ENCODE measurements at places on chromosomes 4 and X.

- DNase-seq: no peak
Measured at GRCh38 chrX:154429711-154430110, 1.2 kb downstream of the ATP6AP1 start.

DNA sequence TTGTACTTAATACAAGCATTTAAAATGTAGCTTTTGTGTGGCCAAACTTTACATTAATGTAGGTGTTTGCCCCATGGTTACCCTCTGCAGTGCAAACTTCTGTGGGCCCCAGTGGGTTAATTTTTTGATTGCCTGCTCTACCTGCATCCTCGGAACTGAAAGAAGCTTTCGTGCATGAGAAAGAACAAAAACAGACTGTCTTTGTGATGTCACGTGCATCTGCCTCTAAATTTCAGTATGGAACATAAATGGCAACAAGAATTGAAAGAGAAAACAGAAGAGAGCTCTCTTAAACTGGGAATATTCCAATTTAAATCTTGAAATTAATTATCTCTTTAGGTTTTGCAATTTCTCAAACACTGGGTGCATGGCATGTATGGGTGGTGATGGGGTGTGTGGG, 182.4 kb upstream of the LCORL start:
- DNase-seq: no peak

DNA sequence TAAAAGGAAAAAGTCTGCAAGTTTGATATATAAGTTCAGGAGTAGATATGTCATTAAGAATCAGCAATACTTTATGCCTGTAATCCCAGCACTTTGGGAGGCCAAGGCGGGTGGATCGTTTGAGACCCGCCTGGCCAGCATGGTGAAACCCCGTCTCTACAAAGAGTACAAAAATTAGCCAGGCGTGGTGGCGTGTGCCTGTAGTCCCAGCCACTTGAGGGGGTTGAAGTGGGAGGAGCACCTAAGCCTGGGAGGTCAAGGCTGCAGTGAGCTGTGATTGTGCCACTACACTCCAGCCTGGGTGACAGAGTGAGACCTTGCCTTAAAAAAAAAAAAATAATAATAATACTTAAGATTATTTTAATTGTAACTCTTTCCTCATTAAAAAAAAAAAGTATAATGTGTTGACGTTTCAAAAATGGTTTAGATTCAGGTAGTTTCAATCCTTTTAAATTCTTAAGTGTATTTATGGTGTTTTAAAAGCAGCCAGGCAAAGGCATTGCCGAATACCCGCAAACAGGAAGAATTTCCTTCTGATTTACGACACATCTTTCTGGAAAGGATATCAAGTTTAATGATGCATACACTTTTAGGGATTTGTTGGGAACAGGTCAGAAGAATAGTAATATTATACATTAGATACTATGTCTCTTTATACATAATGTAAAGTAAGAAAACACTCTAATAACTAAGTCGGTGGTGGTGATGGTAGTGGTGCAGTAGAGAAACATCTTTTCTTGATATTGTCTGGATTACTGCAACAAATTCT, 80.9 kb downstream of the KDM6A start:
- DNase-seq: no peak

DNA sequence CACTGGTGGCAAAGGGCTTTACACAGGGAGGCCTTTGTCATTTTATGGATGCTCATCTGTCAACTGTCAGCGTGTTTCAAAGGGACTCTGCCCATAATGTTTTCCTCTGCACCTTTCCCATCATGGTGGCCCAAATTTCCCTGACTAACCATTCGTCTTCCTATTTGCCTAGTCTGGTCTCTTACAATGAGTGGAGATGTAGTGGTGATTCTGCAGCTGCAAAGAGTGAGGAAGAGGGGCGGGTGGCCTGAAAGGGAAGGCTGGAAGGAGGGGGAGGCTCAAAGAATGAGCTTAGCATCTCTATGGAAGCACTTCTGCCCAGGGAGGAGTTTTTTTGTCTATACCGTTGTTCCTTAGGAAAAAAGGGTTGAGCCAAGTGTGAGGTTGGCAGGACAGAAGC, 447.5 kb downstream of the NKX6-1 start:
- DNase-seq: no peak

DNA sequence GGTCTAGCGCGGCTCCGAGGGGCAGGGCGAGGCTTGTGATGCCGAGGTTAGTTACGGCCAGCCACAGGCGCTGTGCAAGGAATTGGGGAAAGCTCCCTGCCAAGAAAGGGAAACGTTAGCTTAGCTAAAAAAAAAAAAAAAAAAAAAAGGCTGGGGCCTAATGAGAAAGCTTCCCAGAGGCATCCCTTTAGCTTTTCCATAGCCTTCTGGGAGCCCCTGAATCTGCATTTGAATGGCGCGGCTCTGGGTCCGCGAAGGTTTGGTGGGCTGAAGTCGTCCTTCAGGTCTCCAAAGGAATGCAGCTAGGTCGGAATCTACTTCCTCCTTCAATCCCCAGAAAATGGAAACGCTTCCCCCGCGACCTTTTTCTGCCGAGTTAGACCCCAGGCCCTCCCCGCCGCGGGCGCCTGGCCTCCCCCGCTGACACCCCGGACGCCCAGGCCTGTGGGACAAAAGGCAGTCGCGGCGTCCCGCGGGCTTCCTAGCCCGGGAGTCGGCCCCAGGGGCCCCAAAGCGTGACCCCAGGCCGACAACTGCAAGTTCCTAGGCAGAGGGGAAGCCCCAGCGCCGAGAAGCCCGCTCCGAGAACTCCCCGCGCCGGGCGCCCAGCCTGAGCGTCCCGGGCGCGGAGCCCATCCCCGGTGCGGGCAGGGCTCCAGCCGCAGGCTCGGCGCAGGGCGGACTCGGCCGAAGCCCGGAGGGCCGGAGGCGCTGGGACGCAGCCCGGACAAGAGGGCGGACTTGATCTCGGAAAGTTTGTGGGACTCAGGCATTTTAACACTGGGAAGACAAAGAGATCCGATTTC, 605 bp upstream of the FAT1 start:
- no peak for DNase-seq

DNA sequence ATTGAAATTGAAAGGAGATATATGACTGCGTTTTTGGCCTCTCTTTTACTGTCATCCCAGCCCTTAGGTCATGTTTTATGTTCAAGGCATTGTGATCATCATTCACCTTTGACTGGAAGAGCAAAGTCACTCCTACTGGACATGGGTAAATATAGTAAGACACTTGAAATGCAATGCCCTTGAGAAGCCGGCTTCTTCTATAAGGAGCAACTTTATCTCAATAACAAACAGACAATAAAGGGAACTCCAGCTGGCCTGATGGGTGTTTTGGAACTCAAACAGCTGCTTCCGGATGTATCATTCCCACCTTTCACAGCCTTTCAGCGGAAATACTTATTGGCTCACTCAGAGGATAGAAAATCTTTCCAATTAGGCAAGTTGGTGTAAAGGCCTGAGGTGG, 65.1 kb upstream of the C4orf54 start:
- DNase-seq: no peak

- DNase-seq: no peak
Measured at GRCh38 chrX:40150503-40150902, 52.7 kb upstream of the BCOR start.

DNA sequence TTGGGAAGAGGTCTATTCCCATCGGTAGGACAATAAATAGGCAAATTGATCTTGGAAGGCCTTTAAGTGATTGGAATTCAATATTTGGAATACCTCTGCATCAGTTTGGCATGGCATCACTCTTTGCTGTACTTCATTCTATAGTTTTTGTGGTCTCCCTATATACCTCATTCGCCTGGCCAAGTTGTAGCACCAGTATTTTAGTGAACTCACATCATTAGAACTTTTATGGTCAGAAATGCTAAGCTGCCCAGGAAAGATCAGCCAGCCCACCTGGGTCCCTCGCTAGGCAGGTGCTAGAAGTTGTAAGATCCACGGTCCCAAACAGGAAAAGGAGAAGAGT, 40.3 kb downstream of the ZCCHC13 start:
- no peak for DNase-seq

DNA sequence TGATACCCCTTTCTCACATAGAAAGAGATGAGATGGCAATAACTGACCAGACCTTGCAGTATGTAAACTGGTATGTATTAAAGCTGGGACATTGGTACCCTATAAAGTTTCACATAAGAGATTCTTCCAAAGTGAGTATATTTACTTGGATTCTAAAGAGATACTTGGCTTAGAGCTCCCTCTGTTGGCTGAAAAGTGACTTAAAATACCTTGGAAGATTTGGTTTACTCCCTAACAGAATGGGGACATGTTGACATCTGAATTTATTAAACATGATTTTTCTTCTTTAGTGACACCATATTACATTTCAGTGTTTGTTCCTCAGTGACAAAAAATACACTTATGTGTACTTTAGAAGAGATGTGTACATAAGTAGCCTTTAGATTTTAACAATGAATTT, 47.9 kb upstream of the RGN start:
- DNase-seq: no peak

DNA sequence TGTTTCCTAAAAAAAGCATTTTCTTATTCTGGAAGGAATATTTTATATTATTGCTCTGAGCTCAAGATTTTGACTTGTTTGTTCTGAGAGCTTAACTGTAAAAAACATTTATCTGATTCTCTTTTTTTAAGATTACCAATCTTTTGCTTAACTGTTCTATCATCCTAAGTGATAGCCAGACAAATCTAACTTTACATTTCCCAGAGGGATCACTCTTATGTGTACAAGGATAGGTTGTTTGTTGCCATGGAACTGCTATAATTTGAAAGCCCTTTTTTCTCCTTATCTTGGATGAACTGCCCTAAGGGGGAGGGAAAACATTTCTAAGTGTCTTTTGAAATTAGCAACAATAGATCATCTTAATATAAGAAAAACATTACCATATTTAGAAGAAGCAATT, 494.7 kb downstream of the TRAM1L1 start:
- no peak for DNase-seq

DNA sequence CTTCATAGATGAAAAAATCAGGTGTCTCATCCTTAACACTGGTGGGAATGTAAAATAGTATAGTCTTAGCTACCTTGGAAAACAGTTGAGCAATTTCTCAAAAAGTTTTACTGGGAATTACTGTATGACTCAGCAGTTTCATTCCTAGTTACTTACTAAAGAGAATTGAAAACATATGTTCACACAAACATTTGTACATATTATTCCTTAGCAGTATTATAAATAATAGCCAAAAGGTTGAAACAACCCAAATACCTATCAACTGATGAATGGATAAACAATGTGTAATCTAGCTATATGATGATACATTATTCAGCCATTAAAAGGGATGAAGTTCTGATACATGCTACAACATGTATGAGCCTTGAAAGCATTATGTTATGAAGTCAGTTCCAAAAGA, 41.7 kb downstream of the RBM46 start:
- DNase-seq: no peak

- no peak for DNase-seq
Measured at GRCh38 chrX:16202943-16203342, 35.7 kb downstream of the MAGEB17 start.

DNA sequence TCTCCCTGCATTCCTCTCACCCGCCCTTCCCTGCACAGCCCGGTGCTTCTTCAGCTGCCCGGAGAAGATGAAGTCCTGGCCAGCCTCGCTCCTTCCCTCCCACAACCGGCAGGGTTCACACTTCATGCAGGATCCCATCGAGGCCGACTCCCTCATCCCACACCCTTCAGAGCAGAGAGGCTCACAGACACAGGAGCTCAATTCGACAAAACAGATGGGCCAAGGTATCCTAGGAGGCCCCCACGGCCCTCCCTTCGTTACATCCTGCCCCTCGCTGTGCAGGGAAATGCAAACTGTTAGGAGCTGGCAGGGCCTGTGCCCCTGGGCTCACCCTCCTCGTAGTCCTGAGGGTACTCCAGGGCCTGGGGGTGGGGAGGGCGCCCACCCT, 238.1 kb downstream of the DHRSX start:
- DNase-seq: no peak

- DNase-seq: no peak
Measured at GRCh38 chr4:79253168-79253567, 72.7 kb downstream of the NAA11 start.

- DNase-seq: no peak
Measured at GRCh38 chr4:119030536-119030890, 105.1 kb upstream of the MYOZ2 start.

- no peak for DNase-seq
Measured at GRCh38 chr4:86948276-86948675, 13.5 kb downstream of the AFF1 start.

DNA sequence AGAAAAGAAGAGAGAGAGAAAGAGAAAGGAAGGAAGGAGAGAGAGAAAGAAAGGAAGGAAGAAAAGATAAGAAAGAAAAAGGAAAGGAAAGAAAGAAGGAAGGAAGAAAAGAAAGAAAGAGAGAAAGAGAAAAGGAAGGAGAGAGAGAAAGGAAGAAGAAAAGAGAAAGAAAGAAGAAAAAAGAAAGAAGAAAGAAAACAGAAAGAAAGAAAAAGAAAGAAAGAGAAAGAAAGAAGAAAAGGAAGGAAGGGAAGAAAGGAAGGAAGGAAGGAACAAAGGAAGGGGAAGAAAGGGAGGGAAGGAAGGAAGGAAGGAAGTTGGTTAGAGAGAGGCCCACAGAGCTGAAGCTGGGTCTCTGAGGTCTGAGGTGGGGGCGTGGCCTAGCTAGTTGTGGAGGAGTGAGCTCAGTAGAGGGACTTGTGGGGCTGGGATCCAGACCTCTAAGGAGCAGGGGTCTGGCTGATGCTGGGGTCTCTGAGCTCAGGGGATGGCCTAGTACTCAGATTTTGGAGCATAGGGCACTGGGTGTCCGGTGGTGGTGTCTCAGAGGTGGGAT, 27.1 kb upstream of the PDZD4 start:
- DNase-seq: no peak

- DNase-seq: no peak
Measured at GRCh38 chr4:153572609-153573008, 106.4 kb downstream of the TMEM131L start.

GRCh38 chrX:41721590-41721989, 2.4 kb upstream of the GPR82 start:
- DNase-seq: no peak

- no peak for DNase-seq
Measured at GRCh38 chr4:115113506-115114106, at the start of gene NDST4. Gene NDST4, minus strand, starts transcription at chr4:115113620. Its CDS starts 36,584 bp downstream, at chr4:115077036.

DNA sequence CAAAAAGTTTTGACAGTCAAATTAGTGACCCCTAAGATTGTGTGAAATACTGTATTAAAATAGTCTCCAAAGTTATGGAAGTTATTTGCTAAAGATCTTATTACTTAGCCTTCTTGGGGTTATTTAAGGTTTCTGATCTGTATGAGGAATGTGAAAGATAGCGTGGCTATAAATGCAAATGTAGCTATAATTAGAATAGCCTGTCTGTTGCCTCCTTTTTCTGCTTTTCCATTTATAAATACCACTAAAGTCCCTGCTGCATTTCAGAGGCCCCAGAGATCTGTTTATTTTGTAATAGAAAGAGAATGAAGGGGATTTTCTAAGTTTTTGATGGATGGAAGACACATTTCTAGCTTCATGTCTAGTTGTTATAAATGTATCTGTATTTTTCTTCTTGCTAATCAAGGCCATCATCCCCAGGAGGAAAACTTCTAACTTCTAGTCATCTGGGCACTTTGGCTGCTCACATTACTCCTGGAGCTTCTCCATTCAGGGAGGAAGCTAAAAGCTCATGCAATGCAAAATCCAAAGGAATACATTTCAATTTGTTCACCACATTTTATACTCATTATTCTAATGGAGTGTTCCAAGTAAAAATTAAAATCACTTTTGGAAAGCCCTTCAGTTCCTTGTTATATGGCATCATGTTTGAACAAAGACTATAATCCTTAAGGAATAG, 73.9 kb downstream of the INTS12 start:
- no peak for DNase-seq

GRCh38 chr4:15920723-15921591, 17.6 kb downstream of the FGFBP1 start:
- DNase-seq: no peak
